ENCODE measurements at places on chromosomes 2 and 18.

GRCh38 chr2:75790814-75791467, 80.2 kb upstream of the GCFC2 start:
- DNase-seq = no peak

DNA sequence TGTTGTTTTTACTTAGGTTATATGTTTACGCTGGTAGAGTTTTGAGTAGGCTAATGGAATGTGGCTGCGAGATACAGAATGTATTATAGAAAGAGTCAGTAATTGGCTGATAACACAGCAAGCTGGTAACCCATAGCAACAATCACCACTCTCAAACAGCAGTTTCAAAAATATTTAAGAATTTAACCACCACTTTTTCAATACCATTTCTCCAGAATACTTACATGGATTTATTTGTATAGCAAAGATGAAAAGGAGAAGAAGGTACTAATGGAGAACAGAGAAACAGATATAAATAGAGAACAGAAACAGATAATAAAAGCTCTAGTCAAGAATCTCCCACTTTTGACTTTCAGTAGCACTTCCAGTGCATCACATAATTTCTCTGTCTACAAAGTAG, 188.3 kb upstream of the SLC39A10 start:
- no peak for DNase-seq

- peak; percentile 2 for DNase-seq
These were observed 72.2 kb upstream of the MAP2 start for GRCh38 chr2:209351636-209352035.

- DNase-seq = peak; percentile 74
These were observed 17.3 kb upstream of the GTF2A1L start for GRCh38 chr2:48600204-48600813.
